Subcutaneous adipose tissue (tissue), 4 donors: ENCODE measurements at places on chromosomes 5 and 9. TPM values are rescaled to one million over a fixed set of nuclear protein-coding genes. Genes with fewer than 3 reads are reported as not detected.

Gene OR1L6
- total RNA-seq, result not detected

Gene BARHL1
- total RNA-seq, result not detected

Gene LYRM7
- 9.0 TPM for total RNA-seq

Gene BASP1
- 46.5 TPM for total RNA-seq

Gene STPG3
- not detected for total RNA-seq

Gene FBXW2
- 58.8 TPM for total RNA-seq

Gene CSF1R
- total RNA-seq, result 104 TPM

Gene SPEF2
- total RNA-seq, result 6.3 TPM

Gene SLC6A7
- total RNA-seq, result not detected

Gene GABRA1
- not detected for total RNA-seq

Gene ZFAND5
- total RNA-seq, result 685 TPM

Gene ANKDD1B
- total RNA-seq, result 1.5 TPM

Gene FLT4
- total RNA-seq, result 47.5 TPM

Gene SLC34A3
- not detected for total RNA-seq

Gene DDX4
- total RNA-seq, result not detected

Gene GARIN3
- not detected for total RNA-seq

Gene GBA2
- total RNA-seq, result 107 TPM

Gene C9orf153
- 2.0 TPM for total RNA-seq

Gene PDE6A
- not detected for total RNA-seq

Gene SLC4A9
- 0.17 TPM for total RNA-seq

Gene C1QTNF3
- total RNA-seq, result 2.4 TPM

Gene OCLN
- 3.4 TPM for total RNA-seq

Gene DRD1
- total RNA-seq, result not detected

Gene INSYN2B
- 0.16 TPM for total RNA-seq

Gene FSTL4
- total RNA-seq, result not detected

Gene KIF4B
- under 0.01 TPM for total RNA-seq

Gene BTNL3
- total RNA-seq, result 0.22 TPM

Gene ACOT12
- not detected for total RNA-seq

Gene AGXT2
- total RNA-seq, result not detected

Gene ACO1
- total RNA-seq, result 108 TPM

Gene FREM1
- total RNA-seq, result 11.4 TPM

Gene PCDHB4
- 2.8 TPM for total RNA-seq

Gene PCDHAC2
- 0.49 TPM for total RNA-seq

Gene F2R
- total RNA-seq, result 22.1 TPM

Gene INSL6
- total RNA-seq, result not detected

Gene TJP2
- total RNA-seq, result 203 TPM

Gene SETX
- 94.0 TPM for total RNA-seq

Gene SPATA31C1
- total RNA-seq, result not detected

Gene SOX30
- not detected for total RNA-seq

Gene FOXD4L6
- total RNA-seq, result not detected

Gene PCDHGA2
- total RNA-seq, result 2.5 TPM

Gene SPINK6
- not detected for total RNA-seq

Gene MEGF10
- 0.68 TPM for total RNA-seq

Gene CCNG1
- total RNA-seq, result 196 TPM
